ENCODE measurements at places on chromosomes 6 and 20. TPM values are rescaled to one million over a fixed set of nuclear protein-coding genes. Genes with fewer than 3 reads are reported as not detected.

DNA sequence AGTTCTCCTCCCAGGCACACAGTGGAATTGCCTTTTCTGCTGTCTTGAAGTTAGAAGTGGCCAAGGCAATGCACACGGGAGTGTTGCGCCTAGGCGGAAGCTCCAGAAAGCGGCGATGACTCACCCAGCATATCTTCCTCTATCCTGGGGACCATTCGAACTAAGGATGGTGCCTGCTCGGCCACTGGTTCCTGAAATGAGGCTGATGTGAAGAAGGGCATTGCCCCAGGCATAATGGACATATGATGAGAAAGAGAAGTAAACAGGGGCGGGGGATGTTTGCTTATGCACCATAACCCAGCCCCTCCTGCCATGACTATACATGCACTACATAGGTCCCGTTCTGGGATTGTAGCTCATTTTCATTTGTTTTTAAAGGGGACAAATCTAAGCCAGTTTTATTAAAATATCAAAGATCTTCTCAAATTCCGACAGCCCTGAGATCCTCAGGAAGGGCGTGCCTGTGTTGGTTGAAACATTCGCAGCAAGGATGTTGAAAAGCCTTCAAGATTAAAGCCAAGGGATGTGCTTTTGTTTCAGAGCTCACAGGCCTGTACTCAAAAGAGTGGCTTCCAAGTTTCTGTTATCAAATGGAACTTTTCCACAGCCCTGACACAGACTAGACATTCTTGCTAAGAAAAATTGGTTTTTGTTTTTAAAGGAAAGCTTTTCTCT is 218.5 kb downstream of the LY86 start:
- no peak for DNase-seq

Gene OPRL1
- 0.32 TPM for total RNA-seq

Gene SLC13A3
- not detected for total RNA-seq

- no peak for DNase-seq
Observed at GRCh38 chr20:47765691-47766594, 19.3 kb downstream of the SULF2 start.

DNA sequence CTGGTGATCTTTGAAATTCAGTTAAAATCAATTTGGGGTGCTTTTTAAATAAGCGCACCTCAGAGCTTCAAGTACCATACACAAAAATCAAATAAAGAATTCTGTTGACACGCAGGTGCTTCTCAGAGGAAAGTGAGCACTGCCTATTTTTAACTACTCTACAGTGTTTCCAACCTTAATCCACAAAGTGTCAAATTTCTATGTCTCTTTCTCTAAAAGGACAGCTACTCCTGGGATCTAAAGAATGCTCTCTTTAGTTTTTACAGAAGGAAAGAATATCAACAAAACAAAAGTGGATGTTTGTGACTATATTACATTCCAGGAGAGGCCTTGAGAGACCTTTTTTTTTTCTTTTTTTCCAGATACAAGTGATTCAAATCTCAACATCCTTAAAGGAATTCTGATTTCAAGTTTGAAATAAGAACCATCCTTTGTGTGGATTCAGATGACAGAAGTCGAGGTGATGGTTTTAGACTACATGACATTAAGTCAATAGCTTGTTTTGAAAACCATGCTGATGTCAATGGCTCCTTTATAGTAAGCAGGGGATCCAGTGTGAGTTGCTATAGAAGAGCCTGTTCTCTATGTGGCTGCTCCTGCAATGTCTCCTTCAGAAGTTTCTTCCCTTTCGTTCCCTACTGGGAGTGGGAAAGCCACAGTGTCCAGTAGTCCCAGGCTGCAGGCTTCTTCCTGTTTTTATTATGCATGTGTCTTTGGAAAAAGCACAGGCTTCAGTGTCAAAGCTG is 67.2 kb upstream of the DEFB112 start:
- DNase-seq, result no peak

GRCh38 chr20:15236812-15237211 is 899.4 kb upstream of the FLRT3 start:
- DNase-seq, result peak; percentile 35

DNA sequence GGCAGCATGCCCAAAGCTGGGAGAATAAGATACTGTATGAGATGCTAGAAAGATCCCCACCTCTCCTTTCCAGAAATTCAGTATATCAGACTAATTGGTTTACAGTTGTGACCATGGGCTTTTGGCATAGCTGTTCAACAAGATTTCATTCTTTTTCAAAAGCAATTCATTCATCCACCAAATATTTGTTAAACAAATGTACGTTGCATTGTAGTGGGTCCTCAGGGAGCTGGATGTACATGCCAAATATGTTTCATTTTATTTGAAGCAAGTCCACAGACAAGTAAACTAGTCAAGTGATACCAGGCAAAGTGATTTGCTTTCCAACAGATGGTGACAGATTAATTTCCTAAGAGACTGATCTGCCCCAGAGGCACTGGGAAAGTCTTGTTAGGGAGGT is 85.8 kb upstream of the ESR1 start:
- DNase-seq, result no peak

Gene MLN
- not detected for total RNA-seq

DNA sequence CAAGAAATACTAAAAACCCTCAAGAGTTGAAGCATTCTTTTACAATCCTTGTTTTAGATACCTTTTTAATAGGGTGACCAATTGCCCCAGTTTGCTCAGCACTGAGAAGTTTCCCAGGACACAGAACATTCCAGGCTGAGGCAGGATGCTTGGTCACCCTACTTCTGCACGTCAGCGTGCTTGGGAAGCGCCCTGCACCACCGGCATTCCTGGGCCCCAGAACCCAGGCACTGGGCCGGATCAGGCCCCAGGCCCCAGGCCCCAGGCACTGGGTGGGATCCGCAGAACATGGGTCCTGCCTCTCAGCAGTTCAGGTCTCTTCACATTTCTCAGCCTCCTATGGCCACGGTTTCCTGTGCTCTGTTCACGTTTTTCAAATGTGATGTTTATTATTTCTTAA is 213.8 kb upstream of the QKI start:
- DNase-seq, result no peak

DNA sequence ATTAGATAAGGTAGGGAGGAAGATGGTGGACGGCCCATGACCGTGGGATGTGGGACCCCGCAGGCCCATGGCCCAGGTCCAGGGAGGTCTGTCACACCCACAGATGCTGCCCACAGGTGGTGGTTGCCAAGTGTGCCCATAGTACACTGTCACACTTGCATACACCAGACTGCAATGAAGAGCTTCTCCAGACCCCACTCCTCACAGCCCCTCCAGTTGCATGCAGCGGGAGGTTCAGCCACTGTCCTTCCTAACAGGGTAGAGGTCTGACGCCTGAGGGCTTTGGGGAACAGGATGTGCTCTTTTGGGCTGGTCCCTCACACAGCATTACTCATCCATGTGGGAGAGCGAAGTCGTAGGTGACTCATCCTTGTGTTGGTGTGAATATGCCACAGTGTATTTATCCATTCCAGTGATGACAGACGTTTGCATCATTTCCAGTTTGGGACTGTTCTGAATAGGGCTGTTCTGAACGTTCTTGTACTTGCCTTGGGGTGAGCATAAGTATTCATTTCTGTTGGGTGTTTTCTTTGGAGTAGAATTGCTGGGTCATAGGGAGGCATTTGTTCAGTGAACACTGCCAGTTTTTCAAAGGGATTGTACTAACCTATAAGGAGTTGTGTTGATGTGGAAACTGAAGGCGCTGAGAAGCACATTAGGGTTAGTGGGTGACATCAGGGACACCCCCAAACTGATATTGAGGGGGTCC is 10.1 kb upstream of the PYGB start:
- peak; percentile 100 for DNase-seq

Gene HLA-DMB
- total RNA-seq, result not detected

Gene CFB
- total RNA-seq, result not detected

Gene MCCD1
- not detected for total RNA-seq

Gene BPIFB1
- total RNA-seq, result not detected

Gene DEFB132
- total RNA-seq, result not detected

- peak; percentile 49 for DNase-seq
Observed at GRCh38 chr20:43844778-43845614, 69.7 kb upstream of the TOX2 start.

- no peak for DNase-seq
Observed at GRCh38 chr20:17636523-17637412, 45.3 kb downstream of the RRBP1 start.

DNA sequence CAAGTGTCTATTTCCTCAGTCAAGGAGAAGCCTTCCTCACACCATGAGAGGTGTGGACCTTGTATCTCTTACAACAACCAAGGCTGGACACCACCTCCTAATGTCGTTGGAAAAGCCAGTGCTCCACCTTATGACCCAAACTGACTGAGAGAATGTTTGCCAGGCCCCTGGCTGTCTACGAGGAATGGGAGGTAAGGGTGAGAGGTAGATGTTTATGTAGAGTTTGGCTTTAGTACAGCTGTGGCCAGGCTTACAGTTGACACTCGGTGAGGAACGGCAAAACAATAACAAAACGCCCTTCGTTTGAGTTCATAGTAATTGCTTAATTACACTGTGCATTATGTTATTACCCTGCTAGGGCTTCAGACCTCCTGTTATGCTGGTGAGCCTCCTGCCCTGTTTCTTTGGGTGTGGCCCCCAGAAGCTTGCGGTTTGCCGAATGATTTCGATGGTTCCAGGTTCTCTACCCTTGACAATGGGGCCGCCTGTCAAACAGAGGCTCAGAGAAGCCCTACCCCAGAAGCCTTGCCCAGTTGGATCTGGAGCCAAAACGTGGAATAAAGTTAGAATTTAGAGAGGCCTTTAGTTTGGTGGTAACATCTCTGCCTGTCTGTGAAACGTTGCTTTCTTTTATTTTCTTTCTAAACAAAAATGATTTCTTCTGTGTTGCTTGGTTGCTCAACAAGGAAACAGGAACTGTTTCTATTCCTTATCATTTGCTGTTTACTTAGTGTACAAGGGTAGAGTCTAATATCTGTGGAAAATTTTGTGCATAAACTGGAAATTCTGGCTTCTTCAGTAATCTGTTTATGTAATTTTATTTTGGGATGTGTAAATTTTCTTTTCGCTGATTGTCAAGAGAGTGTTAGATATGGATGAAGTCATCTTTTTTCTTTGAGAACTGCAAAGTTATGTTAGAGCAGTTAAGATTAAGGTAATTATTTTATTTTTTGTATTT is 60.4 kb upstream of the FOXQ1 start:
- DNase-seq, result no peak

DNA sequence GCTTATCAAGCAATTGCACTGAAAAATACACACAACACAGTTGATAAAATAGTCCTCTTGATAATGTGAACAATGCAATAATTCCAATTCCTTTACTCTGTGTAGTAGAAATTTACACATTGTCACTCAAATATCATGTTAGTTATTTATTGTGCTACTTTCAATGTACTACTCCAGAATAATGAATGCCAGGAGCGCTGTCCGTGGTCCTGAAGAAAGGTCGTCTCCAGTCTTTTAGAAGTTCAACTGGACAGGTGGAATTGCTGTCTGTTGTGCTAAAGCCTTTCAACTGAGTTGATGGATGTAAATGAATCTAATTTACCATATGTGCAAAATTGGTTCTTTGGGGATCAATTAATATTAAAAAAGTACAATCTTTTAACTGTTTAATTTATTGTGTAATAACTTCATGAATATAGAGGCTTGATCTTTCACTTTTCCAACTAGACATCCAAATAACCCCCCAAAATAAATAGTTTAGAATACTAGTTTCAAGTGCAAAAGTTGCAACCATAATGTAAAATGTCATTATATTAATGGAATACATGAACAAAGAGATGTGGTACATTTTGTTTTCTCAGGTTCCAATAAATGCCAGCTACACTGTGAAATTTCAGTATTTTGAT is 3.2 kb downstream of the GRIK2 start:
- DNase-seq, result peak; percentile 47

- DNase-seq, result no peak
Observed at GRCh38 chr6:98687752-98688151, 146.6 kb upstream of the POU3F2 start.

Gene GSTA2
- not detected for total RNA-seq

GRCh38 chr6:11416936-11417576 is 120.5 kb upstream of the TMEM170B start:
- no peak for DNase-seq

- no peak for DNase-seq
Observed at GRCh38 chr6:33237741-33238140, 29.4 kb downstream of the RING1 start.

Gene CLVS2
- total RNA-seq, result not detected

Gene RFX6
- total RNA-seq, result not detected

DNA sequence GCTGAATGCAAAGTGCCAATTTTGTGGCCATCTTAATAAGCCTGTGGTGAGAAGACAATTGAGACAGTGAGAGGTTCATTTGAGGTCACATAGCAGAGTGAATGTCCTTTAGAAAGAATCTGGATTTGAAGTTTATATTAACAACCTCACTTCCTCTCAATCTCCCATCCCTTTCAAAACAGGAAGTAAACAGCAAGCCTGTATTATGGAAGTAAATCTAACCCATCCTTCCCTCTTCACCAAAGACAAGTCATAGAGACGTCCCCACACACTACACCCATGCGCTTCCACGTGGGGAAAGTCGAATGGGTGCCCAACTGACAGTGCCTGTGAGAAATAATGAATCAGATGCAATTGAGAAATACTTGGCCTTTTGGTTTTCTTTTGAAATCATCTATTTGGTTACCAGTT is 28.8 kb upstream of the CCND3 start:
- no peak for DNase-seq

- no peak for DNase-seq
Observed at GRCh38 chr20:45016089-45016671, 49.9 kb downstream of the STK4 start.

Gene SLC18B1
- total RNA-seq, result 21.3 TPM

GRCh38 chr6:139572001-139572400 is 197.6 kb upstream of the CITED2 start:
- DNase-seq, result no peak

- DNase-seq, result no peak
Observed at GRCh38 chr20:10584371-10584770, 89.4 kb downstream of the JAG1 start.

Data from NCI-H460 (cell line).